Adipose tissue (tissue), 3 donors: ENCODE measurements at places on chromosomes 6 and 20. TPM values are rescaled to one million over a fixed set of nuclear protein-coding genes. Genes with fewer than 3 reads are reported as not detected.

The KIZ gene
- polyA plus RNA-seq, result 17.5 TPM

The CST5 gene
- not detected for polyA plus RNA-seq

The NINL gene
- polyA plus RNA-seq, result 2.9 TPM

The THBD gene
- polyA plus RNA-seq, result 26.0 TPM

The SOX4 gene
- polyA plus RNA-seq, result 9.0 TPM

The CFAP206 gene
- polyA plus RNA-seq, result 0.22 TPM

The MUCL3 gene
- 8.5 TPM for polyA plus RNA-seq

The DYNLT2 gene
- polyA plus RNA-seq, result 1.3 TPM

The KCNK15 gene
- 5.3 TPM for polyA plus RNA-seq

The BTN1A1 gene
- not detected for polyA plus RNA-seq

The COL9A3 gene
- 2.9 TPM for polyA plus RNA-seq

The RIPPLY2 gene
- polyA plus RNA-seq, result not detected

The RIN2 gene
- polyA plus RNA-seq, result 15.0 TPM

The HLA-DRB5 gene
- polyA plus RNA-seq, result 1.0 TPM

The FOXA2 gene
- 15.5 TPM for polyA plus RNA-seq

The MCCD1 gene
- polyA plus RNA-seq, result not detected

The RGS17 gene
- polyA plus RNA-seq, result 0.22 TPM

The MLN gene
- polyA plus RNA-seq, result not detected

The SMLR1 gene
- 0.07 TPM for polyA plus RNA-seq

The ELOVL5 gene
- polyA plus RNA-seq, result 302 TPM

The TFAP2A gene
- 0.56 TPM for polyA plus RNA-seq

The SOBP gene
- 0.93 TPM for polyA plus RNA-seq

The COL9A1 gene
- 0.07 TPM for polyA plus RNA-seq

The DYNLT1 gene
- 120 TPM for polyA plus RNA-seq

The LHFPL5 gene
- polyA plus RNA-seq, result not detected

The POM121L2 gene
- polyA plus RNA-seq, result not detected

The BEND6 gene
- polyA plus RNA-seq, result 0.27 TPM

The FAM110A gene
- 3.9 TPM for polyA plus RNA-seq

The POU3F2 gene
- polyA plus RNA-seq, result not detected

The SNAP25 gene
- polyA plus RNA-seq, result 10.1 TPM

The AGER gene
- polyA plus RNA-seq, result 3.3 TPM

The CLVS2 gene
- polyA plus RNA-seq, result not detected

The KCNK17 gene
- polyA plus RNA-seq, result not detected

The DEFB132 gene
- polyA plus RNA-seq, result 1.9 TPM

The FYN gene
- polyA plus RNA-seq, result 56.7 TPM

The C6orf15 gene
- not detected for polyA plus RNA-seq

The IL20RA gene
- 1.5 TPM for polyA plus RNA-seq

The LTA gene
- polyA plus RNA-seq, result 0.21 TPM

The APOM gene
- 6.5 TPM for polyA plus RNA-seq

The KCNK16 gene
- not detected for polyA plus RNA-seq

The LPA gene
- not detected for polyA plus RNA-seq

The HFE gene
- 2.6 TPM for polyA plus RNA-seq

The RBPJL gene
- polyA plus RNA-seq, result not detected

The PKIB gene
- polyA plus RNA-seq, result 4.5 TPM

The CST2 gene
- polyA plus RNA-seq, result not detected

The NRN1 gene
- 35.0 TPM for polyA plus RNA-seq

The HLA-DOB gene
- 0.58 TPM for polyA plus RNA-seq

The DEFB129 gene
- not detected for polyA plus RNA-seq

The PROCR gene
- 83.3 TPM for polyA plus RNA-seq

The AIF1 gene
- polyA plus RNA-seq, result 180 TPM
